Activated gamma-delta T cell treated with Interleukin-2 at 50 U/mL for 16 hours (primary cell): ENCODE measurements at places on chromosomes 4 and X.
A peak's percentile ranks its signal among the peaks of the same experiment; 100 is the strongest.

DNA sequence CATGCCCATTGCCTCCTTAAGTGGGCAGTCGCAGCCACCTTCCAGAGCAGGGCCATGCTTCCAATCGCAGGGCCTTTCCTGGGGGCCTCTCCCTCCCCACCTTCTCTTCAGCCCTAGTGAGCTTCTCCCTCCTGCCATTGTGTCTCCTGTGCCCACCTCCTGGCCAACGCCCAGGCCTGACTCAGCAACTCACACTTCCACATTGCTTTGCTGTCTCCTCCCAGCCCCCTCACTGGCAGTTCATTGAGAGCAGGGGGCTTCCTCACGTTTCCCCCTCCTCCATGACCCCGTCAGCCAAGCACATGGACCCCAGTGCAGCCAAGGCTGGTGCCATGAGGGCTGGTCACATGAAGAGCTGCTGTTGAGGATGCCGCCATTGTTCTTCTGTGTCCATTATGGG, 25.9 kb downstream of the HTRA3 start:
- no peak for DNase-seq

GRCh38 chr4:17072483-17072882, 174.0 kb upstream of the LDB2 start:
- no peak for DNase-seq

DNA sequence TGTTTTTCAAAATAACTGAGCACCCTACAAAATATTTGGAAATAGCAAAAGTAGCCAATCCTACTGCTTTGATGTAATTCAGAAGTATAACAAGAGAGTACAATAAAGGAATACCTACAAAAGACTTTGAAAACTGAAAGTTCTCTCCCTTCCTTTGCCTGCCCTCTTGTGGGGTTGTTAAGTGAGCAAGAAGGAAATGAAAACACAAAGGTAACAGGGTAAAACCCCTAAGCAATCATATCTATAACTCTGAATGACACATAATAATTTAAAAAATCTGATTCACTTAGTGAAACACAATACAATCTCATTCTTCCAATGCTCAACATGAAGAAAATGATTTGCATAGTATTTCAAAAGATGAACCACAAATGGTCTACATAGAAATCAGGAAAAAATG, 98.2 kb downstream of the FRYL start:
- DNase-seq: peak; percentile 7

- DNase-seq: no peak
Observed at GRCh38 chrX:19639813-19640462, 124.6 kb upstream of the MAP3K15 start.

DNA sequence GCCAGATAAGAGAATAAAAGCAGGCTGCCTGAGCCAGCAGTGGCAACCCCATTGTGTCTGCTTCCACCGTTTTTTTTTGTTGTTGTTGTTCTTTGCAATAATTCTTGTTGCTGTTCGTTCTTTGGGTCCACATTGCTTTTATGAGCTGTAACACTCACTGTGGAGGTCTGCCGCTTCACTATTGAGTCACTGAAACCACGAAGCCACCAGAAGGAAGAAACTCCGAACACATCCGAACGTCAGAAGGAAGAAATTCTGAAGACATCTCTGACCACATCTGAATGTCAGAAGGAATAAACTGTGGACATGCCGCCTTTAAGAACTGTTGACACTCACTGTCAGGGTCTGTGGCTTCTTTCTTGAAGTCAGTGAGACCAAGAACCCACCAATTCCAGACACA, 110.5 kb downstream of the PCDH18 start:
- no peak for DNase-seq

GRCh38 chr4:175776217-175776616, 35.8 kb downstream of the GPM6A start:
- no peak for DNase-seq

- DNase-seq: no peak
Observed at GRCh38 chrX:10156199-10157031, at the start of gene CLCN4. Gene CLCN4, plus strand, starts transcription at chrX:10156975. Its CDS starts 28,058 bp downstream, at chrX:10185033.

DNA sequence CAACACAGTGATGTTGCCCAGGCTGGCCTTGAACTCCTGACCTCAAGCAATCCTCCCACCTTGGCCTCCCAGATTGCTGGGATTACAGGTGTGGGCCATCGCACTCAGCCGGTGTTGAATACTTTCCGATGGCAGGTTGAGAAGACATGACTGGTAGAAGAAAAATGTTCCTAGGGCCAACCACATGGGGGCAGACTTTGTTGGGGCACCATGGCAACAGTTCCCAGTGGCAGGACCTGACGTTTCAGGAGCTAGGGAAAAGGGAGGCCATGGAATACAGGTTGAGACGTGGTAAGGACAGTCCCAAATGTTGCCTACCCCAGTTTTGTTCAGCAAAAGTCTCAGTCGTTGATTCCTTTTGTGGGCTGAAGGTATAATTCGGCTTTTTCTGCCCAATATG, 134.6 kb downstream of the ASMT start:
- no peak for DNase-seq

- no peak for DNase-seq
Observed at GRCh38 chrX:47707031-47707780, 48.2 kb upstream of the UXT start.

DNA sequence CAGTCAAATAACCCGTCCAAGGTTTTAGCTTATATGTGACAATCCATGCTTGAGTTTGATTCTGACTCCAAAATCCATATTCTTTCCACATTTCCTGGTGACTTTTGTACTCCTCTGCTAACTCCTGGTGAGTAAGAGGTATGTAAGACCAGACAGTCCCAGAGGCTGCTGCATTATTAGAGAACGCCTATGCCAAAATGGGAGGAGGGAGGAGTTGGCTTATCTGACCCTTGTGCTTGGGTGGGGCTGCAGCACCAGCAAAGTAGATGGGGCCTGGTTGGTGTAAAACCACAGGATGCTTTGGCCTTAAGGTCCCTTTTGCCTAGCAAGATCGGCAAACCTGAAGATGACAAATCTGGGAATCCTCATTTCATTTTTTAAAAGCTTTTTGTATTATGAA, 9.1 kb upstream of the RNF212 start:
- no peak for DNase-seq

- DNase-seq: no peak
Observed at GRCh38 chr4:73679836-73680235, 59.6 kb upstream of the RASSF6 start.

DNA sequence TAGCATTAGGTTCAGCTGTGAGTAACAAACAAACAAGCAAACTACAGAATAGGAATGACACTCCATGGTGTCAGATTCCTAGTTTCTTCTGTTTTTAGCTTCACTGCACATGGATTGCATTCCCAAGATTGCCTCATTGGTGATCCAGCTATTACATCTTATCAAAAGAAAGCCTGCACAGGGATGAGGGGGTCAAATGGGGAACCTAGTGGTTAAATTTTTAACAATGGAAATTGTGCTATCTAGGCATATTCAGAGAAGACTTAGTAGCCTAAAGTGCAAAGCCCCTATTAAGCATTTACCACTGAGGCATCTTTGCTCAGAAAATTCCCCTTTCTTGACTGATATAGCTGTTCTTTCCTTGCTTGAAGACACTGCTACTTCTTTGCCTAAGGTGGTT, 3.9 kb upstream of the TTC29 start:
- no peak for DNase-seq

GRCh38 chrX:119694601-119695534, 1.9 kb upstream of the SEPTIN6 start:
- DNase-seq: no peak

GRCh38 chr4:174177536-174177935, 105.9 kb downstream of the FBXO8 start:
- no peak for DNase-seq
